ENCODE measurements at places on chromosomes 1 and 21.

- no peak for DNase-seq
These were observed 147.9 kb upstream of the RGS18 start for GRCh38 chr1:192010406-192010805.

DNA sequence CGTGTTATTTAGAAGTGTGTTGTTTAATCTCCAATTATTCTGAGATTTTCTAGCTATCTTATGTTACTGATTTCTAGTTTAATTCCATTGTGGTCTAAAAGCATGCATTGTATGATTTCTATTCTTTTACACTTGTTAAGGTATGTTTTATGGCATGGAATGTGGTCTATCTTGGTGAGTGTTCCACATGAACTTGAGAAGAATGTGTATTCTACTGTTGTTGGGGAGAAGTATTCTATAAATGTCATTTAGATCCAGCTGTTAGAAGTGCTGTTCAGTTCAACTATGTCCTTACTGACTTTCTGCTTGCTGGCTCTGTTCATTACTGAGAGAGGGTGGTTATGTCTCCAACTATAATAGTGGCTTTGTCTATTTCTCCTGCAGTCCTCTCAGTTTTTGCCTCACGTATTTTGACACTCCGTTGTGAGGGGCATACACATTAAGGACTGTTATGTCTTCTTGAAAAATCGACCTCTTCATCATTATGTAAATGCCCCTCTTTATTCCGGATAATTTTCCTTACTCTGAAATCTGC, 12.0 kb upstream of the PLA2G5 start:
- no peak for DNase-seq

DNA sequence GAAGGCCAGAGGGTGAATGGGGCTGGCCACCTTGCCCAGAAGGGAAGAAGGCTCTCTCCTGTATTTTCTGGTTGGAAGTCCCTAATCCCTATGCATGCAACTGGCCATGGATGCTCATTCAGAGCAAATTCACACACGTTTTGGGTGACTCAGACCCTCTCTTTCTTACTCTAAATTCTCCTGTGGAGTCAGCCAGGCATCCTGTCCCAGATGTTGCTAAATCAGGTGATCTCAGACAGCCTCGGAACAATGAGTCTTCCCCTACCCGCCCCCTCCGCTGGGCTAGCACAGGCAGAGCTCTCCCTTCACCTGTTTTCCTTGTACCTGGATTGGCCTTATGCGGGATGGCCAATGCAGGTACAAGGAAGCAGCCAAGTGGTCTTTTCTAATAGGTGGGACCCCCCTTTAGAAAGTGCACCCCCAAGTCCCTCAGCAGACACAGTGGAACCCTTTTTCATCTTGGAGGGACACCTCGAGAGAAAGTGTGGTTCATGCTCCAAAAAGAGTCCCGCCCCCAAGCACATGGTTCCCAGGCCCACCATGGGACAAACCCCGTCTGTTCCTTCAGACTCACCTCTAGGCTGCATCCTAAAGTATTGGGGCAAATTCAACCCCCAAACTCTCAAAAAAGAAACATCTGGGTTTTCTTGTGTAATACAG, 8.6 kb downstream of the S100A6 start:
- peak; percentile 49 for DNase-seq

- no peak for DNase-seq
These were observed 255.3 kb downstream of the FOXD2 start for GRCh38 chr1:47693115-47693514.

DNA sequence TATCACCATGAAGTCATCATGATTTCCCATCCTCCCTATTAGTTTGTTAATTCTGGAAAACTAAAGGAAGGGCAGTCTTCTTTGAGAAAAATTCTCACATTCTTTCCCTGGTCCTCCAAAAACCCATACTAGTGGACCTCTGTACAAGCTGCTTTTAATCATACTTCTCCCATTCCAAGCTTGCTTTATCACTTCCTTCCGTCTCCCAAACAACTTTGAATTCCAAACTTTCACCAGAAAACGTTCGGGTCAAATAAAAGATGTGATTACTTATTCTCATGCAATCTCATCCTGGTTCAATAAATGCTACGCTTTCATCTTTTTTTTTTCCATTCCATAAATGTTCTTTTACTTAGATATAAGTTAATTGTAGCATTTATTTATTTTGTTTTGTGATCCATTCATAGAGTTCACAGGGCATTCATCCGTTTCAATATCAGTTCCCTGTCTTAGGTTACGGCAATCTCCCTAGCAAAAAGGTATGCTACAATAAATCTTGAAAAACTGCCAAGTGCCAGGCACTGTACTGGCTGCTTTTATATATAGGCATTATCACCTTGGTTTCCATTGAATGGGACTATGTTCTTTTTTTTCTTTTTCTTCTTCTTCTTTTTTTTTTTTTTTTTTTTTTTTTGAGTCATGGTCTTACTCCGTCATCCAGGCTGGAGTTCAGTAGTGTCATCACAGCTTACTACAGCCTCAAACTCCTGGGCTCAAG, 100.2 kb upstream of the GREM2 start:
- no peak for DNase-seq

- DNase-seq = no peak
These were observed 139.8 kb downstream of the AJAP1 start for GRCh38 chr1:4794020-4794780.

DNA sequence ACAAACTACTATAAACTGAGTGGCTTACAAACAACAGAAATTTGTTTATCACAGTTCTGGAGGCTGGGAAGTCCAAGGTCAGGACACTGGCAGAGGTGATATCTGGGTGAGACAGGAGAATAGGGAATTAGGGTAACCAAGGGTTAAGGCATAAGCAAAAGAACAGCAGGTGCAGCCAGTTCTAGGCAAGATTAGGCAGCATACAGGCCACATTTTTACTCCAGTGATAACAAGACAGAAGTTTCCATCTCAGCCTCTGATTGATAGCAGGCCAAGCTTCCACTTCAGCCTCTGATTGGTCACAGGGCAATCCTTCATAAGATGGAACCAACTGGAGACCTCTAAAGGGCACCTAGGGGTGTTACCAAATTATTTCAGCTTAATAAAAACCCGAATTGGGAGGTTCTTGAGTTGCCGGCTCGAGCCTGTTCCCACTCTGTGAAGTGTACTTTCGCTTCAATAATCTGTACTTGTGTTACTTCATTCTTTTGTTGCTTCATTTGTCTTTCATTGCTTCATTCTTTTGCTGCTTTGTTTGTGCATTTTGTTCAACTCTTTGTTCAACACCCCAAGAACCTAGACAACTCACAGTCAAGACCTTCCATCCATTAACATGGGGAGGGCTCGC, 185.6 kb downstream of the TOMM20 start:
- DNase-seq = no peak
